Skin of body (tissue), 3 donors: ENCODE measurements at places on chromosomes 16 and 17.

DNA sequence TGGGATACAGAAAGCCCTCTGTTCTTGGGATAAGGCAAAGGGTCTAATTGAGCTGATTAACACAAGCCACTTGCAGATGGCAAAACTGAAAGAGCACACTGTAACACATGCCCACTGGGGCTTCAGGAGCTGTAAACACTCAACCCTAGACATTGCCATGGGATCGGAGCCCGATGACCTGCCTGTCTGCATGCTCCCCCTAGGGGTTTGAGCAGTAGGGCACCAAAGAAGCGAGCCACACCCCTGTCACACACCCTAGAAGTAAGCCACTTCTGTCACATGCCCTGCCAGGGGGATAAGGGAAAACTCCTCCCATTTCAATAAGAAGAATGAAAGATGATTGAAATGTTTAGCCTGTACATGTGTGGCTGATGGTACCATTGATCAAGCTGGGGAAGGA, 81.3 kb upstream of the IRX6 start:
- DNase-seq = no peak

DNA sequence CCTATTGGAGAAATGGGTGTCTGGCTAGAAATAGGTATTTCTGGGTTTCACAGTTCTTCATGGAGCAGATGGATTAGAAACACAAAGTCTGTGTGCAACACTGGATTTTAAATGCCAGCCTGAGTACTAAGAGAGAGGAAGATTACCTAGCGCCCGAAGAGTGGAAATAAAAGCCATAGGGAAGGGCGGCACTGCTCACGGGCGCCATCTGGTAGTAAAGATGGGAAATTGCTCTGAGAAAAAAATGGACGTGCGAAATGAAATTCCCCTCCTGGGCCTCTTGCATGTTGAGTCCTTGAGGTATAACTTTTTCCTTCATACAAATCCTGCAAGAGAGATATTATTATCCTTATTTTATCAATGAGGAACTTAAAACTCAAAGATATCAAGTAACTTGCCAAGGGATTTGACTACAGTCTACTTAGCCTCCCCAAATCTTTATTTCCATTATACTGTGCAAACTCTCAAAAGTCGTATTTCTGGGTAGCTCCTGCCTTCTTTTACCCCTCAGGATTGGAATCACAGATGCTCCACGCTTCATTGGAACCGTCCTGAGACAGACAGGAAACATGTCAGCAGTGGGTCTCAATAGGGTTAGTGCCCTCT, 72.8 kb downstream of the MMD start:
- peak; percentile 49 for DNase-seq

DNA sequence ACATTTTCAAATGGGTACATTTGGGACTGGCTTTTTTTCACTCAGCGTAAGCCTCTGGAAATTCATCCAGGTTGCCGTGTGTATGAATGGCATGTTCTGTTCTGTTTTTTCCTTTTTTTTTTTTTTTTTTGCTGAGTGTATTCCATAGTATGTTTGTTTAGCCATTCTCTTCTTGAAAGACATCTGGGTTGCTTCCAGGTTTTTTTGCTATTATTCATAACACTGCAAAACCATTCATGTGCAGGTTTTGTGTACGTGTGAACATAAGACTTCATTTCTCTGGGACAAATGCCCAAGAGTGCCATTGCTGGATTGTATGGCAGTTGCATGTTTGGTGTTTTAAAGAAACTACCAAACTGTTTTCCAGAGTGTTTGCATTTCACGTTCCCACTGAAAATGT, 335.9 kb upstream of the TNRC6C start:
- no peak for DNase-seq

DNA sequence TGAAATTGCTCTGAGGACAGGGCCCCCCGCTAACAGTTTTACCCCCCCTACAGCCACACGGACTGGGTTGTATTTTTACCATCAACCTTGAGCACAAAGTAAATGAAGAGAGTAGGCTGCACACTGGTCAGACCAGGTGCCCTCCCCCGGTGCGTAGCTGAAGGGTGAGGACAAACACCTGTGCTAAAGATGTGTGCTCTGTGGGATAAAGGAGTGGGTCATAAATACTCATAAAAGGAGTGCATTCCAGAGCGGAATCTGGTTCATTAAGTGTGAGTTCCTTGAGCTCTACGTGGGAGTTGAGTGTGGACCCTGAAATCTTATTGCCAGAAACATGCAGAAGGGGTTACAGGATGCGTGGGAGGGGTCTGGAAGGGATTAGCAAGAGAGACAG, 217.0 kb downstream of the CCDC182 start:
- no peak for DNase-seq
